ENCODE measurements at places on chromosomes 6 and 20. TPM values are rescaled to one million over a fixed set of nuclear protein-coding genes. Genes with fewer than 3 reads are reported as not detected.

DNA sequence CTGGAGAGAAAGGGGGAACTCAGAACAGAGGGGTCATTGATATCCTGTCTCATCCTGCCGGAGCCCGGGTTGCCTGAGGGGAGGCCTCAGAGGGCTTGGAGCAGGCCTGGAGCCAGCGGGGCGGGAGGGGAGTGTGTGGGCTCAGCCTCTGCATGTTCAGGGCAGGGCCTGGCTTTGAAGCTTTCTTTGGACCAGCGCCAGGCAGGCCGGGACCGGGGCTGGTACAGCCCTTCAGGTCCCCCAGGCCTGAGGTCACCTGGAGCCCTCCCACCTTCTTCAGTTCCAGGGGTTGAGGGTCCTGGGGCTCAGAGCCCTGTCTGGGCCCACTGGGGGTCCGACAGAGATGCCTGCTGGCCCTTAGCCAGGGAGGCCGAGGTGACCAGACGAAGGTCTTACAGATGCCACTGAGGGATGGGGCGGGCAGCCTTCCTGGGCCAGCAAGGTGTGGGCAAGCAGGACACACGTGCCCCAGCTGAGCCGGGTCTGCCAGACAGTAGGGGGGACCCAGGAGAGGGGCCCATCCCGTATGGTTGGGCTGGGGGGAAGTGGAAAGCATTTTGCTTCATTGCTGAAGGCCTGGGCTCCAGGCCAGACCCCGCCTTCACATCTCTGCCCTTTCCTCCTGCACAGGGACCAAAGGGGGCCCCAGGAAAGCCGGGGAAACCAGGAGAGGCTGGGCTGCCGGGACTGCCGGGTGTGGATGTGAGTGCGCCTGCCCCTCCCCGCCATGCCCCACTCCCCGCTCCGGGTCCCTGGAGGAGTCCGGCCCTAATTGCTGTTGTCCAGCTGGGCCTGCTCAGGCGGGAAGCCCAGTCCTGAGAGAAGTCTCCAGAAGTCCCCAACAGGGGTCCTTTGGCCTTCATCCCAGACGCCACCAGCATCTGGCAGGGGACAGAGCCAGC lies 2.0 kb downstream of the COL9A3 start:
- peak; percentile 72 for DNase-seq

DNA sequence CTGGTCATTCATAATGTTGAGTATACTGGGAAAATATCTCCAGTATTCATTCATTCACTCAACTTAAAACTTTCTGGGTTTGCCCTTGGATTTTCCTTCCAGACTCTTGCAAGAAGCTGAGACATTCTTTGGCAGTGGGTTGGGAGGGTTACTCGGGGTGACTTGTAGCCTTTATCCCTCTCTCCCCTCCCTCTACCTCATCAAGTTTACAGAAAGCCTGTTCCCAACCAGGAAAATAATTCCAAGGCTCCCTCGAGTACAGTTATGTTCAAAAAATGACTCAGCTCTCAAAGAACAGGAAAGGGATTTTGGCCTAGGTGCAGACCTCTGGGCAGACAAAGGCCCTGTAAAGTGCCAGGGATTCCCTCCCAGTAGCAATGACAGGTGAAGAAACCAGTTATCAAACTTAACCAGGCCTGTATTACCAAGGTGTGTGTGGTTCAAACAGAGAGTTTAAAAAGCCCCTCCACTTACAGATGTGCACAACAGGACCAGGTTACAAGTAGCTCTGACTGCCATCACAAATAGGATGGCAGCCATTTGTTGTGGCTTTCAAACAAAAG lies 22.2 kb downstream of the FKBP1A start:
- DNase-seq: peak; percentile 77

DNA sequence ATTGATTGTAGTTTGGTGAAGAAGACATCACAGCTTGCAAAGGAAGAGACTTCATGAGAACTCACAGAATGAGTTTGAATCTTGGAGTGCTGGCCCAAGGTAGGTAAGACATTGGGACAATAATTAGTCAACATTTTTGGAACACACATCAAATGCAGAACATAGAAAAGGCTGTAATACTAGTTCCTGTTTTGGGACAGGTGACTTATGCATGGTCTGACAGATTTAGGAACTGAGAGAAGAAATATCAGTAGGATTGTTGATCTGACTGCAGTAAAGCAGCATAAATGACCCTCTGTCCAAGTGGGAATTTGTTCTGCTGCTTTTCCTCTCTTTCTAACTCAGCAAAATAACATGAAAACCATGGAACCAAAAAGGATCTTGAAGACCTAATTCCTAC lies 102.3 kb upstream of the MAP3K7 start:
- no peak for DNase-seq

Gene CST3
- total RNA-seq: 330 TPM

Gene RBM24
- 24.1 TPM for total RNA-seq

Gene GHRH
- total RNA-seq: not detected

Gene RPN2
- 724 TPM for total RNA-seq

Gene GATA5
- total RNA-seq: not detected

Gene ID4
- total RNA-seq: 5.2 TPM

Gene CASS4
- total RNA-seq: 0.15 TPM

All from M059J (cell line).